ENCODE measurements at places on chromosomes 2 and 18.

DNA sequence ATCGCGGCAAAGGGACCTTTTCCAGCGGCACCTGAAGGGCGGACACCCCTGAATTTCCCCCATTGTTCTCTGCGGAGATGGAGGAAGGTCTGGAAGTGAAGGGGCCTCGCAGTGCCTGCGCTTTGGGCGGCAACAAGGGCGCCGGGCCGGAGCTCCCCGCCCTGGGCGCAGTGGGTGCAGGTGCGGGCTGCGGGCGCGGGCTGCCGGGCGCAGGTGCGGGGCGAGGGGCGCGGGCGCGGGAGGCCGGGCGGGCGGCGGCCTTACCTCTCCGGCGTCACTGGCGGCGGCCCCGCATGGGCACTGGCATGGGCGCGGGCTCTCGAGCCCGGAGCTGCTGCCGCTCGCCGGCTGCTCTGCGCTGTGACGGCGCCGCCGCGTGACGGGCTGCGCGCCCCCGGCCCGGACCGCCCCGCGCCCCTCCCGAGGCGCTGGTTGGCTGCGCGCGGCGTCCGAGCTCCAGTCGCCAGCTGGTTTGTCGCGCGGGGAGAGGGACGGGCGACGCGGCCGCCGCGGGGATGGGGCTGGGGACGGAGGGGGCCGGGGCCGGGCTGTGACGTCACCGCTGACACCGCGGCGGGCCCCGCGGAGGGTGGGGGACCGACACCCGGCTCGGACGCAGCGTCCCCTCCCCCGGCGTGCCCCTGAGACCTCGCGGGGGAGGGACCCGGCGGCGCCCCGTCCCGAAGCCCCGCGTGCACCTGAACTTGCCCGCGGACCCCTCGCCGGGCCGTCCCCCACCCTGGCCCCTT, at the start of gene KIF1A:
KIF1A (minus strand) TSS at position 362 of the 749 bp plus-strand sequence. CDS start 22,467 bp downstream, outside the sequence.
- DNase-seq = peak; percentile 81

- DNase-seq = peak; percentile 12
Observed at GRCh38 chr2:233980955-233981561, 63.9 kb downstream of the TRPM8 start.

GRCh38 chr2:208722731-208723130, 316.1 kb downstream of the PTH2R start:
- no peak for DNase-seq

DNA sequence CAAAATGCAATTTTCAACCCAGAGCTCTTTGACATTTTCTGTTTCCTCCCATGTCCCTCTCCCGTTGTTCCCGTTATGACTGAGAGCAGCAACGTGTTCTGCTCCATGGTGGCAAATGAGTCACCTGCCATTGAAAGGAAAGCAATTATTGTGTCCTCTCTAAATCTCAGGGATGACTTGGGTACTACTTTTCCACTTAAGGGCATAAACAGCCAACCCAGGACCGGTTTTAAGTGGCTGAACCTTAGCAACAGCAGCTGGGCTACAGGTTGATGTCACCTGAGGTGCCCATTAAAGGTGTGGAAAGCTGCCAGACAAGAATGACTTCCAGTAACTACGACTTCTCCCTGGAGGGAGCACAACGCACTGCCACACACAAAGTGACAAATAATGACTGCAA, 236.8 kb downstream of the NCKAP5 start:
- DNase-seq = peak; percentile 57

DNA sequence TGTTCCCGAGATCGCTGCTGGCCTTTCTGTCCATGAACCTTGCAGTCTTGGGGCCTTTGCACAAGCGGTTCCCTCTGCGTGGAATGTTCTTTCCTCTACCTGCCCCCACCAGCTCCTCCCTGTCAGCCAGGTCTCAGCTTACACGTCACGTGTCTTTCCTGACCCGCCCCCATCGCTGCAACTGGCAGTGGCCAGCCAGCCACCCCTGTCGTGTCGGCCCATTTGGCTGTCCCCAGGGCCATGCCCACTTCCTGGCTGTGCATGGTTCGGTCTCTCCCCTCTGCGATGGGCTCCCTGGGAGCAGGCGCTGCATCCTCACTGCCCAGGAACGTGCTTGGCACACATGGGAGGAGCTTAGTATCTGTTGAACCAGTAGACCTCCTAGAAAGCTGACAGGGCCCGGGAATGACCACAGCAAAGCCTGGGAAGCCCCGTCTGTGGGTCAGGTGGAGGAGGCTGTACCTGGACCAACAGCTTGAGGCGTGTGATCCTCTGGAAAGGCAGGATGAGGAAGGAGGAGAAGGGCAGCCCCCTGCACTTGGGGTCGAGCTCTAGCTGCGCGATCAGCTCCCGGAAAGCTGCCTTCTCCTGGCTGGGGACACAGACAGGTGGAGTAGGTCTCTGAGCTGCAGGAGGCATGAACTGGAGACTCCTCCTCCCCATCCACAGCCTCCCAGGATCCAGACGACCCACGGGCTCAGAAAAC, 21.0 kb downstream of the SNORC start:
- peak; percentile 89 for DNase-seq

DNA sequence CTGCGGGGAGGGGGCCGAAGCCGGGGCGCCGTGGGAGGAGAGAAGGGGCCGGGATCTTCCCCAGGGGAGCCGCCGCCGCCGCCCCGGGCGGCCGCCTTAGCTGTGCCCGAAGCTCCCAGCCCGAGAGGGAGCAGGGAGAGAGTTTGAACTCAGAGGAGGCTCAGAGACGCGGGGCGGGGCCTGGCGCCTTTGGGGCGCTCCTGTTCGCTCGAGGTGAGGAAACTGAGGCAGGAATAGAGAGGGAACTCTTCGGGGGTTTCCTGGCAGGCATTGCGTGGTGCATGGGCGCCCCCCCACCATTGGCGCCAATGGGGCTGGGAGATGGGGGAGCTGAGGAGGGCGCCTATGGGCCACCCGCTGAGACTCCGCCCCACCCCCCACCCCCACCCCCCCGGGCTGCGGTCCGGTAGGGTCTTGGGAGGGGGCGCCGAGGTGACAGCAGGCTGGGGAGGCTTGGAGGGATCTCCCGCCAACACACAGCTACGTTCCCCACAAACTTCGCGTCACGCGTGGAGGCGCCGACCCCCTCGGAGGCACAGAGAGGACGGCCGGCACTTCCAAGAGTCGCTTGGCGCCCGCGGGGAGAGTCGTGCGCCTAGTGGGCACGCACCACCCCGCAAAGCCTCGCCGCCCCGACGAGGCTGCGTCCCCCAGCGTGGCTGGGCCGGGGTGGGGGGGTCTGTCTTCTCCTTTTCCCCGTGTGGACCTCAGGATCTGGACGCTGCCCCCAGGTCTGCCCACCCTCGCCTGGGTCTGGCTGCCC, 680 bp downstream of the CTDSP1 start:
- DNase-seq = peak; percentile 76

DNA sequence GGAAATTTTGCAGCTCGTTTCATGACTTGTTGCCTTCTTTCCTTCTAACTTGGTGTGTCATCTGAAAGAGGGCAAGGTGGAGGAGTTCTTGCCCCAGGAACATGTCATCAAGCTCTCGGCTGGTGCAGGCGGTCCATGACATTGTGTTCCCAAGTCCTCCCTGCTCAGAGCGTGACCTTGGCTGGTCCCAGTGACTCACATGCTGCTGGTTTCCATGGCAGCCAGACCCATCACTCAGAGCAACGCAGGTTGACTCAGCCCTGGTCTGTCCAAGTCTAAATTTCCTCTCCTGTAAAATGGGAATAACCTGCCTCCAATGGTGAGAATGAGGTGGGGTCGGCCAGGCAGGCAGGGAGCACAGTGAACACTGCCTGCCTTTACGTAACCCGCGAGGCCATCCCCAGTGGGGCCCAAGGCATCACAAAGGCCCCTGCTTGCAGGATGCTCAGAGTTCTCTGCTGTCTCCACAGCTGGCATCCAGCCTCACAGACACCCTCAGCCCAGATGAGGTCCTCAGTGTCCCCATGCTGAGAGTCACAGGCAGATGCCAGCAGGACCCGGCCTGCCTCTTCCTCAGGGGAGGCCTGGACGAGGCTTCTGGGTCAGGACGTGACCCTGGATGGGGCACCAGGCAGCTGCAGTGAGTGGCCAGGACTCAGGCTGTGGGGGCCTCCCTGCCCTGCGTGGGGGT, 143.7 kb downstream of the TPO start:
- DNase-seq = peak; percentile 86

DNA sequence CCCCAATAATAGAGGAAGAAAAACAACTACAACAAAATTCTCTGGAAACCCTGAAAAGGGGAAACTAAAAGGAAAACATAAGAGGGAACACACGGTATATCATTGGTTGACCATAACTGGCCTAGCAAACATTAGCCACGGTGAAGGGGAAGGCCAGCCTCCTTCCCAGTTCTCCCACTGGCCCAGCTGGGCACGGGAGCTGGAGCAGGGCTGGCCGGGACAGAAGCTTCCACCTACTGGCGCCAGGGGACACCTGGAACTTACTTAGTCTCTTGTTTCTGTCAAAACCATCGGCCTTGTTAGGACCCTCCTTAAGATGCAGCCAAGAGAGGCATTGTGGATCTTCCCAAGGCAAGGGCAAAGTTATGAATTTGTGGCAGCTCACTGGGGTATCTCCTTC, 56.1 kb upstream of the DLGAP1 start:
- DNase-seq = no peak

- DNase-seq = no peak
Observed at GRCh38 chr2:160363055-160363454, 130.6 kb downstream of the RBMS1 start.

GRCh38 chr18:49650426-49650891, 88.6 kb downstream of the LIPG start:
- peak; percentile 47 for DNase-seq

DNA sequence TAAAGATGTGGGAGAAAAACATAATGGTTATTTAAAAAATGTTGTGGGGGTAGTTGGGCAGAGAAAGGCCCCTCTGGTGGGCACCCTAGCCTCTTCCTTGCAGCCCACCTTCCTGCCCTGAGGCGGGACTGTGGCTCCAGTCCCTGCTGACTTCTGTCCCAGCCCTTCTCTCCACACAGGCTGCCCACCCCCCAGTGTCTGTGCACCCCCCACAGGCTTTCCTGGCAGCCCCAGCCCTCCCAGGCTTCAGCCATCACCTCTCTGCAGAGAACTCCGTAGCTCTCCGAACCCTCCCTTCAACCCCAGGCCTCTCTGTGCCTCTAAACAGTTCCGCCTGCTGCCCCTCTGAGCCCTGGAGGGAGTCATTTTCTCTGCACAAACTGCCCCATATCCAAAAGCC, 75.4 kb downstream of the DYSF start:
- DNase-seq = peak; percentile 26

- DNase-seq = no peak
Observed at GRCh38 chr2:134308474-134309385, 54.9 kb downstream of the MGAT5 start.

GRCh38 chr2:23244617-23245016, 140.4 kb upstream of the KLHL29 start:
- DNase-seq = no peak

DNA sequence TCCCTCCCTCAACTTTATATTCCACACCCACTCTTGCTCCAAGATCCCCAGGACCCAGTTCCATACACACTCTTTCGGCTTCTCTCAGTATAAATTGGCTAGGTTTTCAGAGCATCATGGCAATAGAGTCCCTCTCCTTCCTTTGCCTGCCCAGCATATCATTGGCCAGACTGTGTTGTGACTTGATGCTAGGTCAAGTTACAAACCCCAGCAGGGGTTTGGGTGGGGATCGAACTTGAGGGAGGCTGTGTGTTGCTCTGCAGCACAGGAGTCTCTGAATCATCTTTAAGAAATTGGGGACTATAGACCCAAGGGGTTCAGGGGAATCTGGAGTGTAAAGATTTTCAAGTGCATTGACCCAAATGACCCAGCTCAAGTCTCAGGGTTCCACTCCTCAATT, 477.5 kb upstream of the MEIS1 start:
- DNase-seq = no peak

DNA sequence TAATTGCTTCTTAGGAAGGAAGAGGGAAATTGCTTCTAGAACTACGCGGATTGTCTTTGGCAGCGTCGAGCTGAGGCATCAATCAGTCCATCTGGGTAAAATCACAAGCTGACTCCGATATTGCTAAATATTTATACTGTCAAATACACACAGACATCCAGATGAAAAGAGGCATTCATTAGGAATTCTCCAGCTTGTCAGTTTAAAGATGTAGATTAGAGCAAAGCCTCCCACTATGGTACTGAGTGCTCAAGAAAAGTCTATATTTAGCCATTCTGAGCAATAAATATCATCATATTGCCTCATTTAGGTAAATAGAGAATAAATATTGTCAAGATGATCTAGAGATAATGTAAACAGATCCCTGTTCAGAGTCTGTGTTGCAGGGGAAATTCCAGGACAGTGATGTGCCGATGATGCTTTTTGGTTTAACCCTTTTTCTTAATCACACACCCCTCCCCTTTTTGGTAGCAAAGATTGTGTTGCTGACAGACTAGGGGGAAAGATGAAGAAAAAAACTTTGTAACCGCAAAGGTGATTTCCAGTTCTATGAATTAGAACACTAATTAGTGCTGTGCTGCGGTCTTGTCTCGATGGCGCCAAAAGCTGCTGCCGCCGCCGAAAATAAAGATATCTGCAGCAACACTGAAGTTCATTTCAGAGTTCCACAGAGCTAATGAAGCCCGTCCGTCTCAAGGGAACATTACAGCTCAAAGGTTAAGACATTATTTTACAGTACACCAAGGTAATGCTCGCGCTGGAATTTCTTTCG, 171.8 kb downstream of the PTGR3 start:
- no peak for DNase-seq

GRCh38 chr2:28558158-28558820, 62.4 kb downstream of the PLB1 start:
- DNase-seq = peak; percentile 34

DNA sequence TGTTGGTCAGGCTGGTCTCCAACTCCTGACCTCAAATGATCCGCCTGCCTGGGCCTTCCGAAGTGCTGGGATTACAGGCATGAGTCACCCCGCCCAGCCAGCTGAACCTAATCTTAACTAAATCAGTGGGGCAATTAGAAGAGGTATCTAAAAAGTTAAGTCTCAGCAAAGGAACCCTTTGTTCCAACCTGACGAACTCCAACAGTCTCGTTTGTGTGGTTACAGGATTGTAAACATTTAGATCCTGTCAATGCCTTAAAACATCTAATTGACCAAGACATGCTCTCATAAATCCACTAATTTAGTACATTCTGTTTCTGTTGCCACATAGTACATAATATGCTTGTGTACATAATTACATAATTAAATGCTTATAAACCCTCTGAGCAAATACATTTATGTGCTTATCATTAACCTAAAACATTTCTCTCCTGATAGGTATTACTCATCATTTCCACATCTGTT, 31.1 kb upstream of the STK39 start:
- peak; percentile 94 for DNase-seq

DNA sequence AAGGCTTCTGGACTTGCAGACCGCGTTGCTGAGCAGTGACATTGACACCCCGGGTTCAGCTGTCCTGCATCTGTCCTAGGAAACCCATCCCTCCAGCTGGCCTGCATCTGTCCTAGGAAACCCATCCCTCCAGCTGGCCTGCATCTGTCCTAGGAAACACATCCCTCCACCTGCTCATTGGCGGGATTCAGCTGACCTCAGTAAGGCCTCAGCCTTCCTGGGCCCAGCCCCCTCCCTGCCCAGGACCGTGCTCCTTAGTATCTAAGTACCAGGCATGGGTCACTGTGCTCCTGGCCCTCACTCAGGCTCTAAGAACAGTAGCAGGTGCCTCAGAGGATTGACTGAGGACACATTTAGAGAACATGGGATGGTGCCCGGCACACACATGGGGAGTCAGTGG, 1.2 kb downstream of the MLPH start:
- no peak for DNase-seq

- no peak for DNase-seq
Observed at GRCh38 chr18:79896738-79897137, 54.7 kb downstream of the SLC66A2 start.
